ENCODE measurements at places on chromosomes 5 and 9. TPM values are rescaled to one million over a fixed set of nuclear protein-coding genes. Genes with fewer than 3 reads are reported as not detected.
A peak's percentile ranks its signal among the peaks of the same experiment; 100 is the strongest.

DNA sequence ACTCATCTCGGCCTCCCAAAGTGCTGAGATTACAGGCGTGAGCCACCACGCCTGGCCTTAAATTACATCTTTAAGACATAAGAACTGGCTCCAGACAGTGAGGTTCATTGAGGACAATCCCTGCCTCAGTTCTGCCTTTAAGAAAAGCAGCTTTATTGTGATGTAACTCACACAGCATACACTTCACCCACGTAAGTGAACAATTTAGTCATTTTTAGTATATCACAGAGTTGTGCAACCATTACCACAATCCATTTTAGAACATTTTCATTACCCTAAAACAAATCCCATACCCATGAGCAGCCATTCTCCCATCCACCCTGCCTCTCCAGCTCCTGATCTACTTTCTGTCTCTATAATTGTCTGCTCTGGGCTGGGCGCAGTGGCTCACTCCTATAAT lies 24.0 kb upstream of the LTC4S start:
- no peak for DNase-seq
- H3K4me3 ChIP-seq, result no peak overlapping the region
- no peaks in the 10 kb centered on the region for H3K27me3 ChIP-seq
- no peak overlapping the region for H3K27ac ChIP-seq

- H3K27me3 ChIP-seq, result no peaks in the 10 kb centered on the region
- DNase-seq, result no peak
Observed at GRCh38 chr5:150987746-150988145, 32.6 kb upstream of the GPX3 start.

DNA sequence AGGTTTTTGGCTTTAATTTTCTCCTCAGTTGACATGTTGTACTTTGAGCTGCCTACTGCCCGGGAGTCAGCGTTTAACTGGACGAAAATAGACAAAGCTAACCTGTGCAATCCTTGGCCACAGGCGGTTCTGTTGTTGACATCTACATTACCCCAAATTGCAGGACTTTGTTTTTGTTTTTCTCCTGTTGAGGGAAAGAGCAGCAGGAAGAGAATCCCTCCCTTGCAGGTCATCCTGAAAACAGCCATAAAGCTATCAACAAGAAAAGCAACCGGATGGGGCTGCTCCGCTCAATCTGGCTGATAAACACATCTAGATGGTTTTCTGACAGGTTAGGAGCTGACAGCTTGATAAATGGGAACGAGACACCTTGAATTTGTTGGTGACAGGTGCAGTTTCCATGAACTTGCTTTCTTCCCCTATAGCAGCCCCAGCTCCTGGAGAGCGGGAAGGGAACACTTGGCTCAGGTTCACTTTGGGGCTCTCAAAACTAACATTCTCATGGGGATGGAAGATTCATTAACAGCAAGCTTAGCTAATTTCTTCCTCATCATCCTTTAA lies 331.5 kb downstream of the SLIT3 start:
- H3K27ac ChIP-seq, result no peak overlapping the region
- DNase-seq, result no peak
- H3K4me1 ChIP-seq, result no peaks in the 10 kb centered on the region
- H3K27me3 ChIP-seq, result no peaks in the 10 kb centered on the region

DNA sequence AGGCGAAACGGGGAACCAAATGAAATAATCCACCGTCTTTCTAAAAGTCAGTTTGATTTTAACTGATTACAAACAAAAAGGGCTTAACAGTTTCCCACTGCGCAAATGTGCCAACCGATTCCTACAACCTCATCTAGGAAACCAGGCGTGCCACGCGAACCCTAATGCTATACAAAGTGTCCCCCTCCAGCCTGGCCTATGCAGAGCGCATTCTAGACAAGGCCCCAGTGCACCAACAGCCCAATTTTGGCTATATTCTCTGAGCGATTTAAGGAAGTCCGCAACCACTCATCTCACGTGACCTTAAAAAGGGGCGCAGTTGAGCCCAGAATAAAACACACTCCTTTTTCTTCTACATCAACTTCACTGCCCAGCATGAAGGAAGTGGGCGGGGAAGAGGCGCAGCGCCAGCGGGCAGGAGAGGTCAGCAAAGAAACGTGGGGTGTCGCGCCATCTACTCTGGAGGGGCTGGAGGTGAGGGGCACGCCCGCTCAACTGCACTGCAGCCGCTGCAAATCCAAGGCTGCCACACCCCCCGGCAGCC lies 779 bp downstream of the FAM13B start:
- H3K27me3 ChIP-seq, result no peaks in the 10 kb centered on the region
- DNase-seq, result peak; percentile 83
- peaks cover 3% of the 10 kb centered on the region for H3K36me3 ChIP-seq
- H3K4me3 ChIP-seq, result peak overlapping the region; percentile 77
- H3K4me1 ChIP-seq, result peaks cover 23% of the 10 kb centered on the region

- H3K27me3 ChIP-seq, result no peaks in the 10 kb centered on the region
- H3K4me1 ChIP-seq, result peaks cover 26% of the 10 kb centered on the region
- no peak for DNase-seq
Observed at GRCh38 chr9:32398207-32398606, 13.8 kb downstream of the ACO1 start.

DNA sequence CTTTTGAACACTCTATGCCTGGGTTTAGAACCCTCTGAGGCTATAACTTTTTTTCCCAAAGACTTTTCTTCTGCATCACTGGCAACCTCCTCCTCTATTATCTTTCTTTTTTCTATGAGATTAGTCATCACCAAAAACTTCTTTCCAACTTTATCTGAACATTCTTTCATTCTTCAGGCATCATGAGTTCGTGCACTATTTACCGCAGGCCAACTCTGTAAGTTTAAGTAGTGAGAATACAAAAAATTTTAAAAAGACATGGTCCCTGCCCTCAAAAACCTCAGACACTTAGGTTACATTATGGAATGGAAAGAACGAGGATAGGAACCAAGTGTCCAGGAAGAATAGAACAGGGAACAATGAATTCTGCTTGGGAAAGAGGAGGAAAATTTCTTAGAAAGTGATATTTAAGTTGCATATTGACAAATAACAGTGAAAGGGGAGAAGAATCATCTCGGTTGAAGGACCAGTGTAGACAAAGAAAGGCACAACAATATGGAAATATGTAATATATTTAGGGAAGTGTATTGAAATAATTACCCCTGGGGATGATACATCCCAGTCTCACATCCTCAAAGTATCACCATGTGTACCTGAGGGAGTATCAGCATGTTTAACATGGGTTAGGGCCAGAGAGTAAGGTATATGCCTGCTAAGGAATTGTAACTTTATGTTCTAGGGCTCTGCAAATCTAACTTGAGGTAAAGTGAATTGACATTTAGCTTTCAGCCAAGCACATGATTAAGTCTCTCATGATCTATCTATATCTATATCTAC lies 196.5 kb upstream of the NREP start:
- H3K36me3 ChIP-seq, result no peaks in the 10 kb centered on the region
- H3K27me3 ChIP-seq, result no peaks in the 10 kb centered on the region
- H3K4me3 ChIP-seq, result no peak overlapping the region
- H3K27ac ChIP-seq, result no peak overlapping the region

DNA sequence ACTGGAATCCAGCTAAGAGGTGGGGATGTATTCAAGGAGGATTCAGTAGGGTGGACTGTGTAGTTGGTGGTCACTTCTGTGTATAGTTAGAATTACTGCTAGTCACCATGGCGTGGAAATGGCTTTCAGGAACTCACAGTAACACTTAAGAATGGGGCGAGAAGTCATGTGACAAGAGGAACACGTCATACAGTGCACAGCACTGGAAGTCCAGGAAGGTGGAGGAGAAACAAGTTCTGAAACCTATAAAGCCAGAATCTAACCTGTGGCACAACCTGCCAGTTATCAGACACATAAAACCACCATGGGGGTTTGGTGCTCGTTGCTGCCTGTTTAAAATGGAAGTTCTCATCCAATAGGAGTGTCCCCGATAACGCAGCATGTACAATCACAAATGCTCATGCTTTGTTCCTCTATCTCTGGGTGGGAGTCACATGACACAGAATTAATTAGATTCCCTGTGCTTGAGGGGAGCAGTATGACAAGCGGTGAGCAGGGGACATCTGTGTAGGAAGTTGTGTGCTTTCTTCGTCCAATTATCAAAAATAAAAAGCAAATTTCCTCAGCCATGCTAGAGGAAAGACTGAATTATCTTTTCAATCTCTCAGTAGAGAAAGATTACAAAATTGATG lies 193.0 kb downstream of the SPOCK1 start:
- H3K27me3 ChIP-seq, result no peaks in the 10 kb centered on the region
- peaks cover 7% of the 10 kb centered on the region for H3K4me1 ChIP-seq
- no peak for DNase-seq
- no peak overlapping the region for H3K27ac ChIP-seq
- no peak overlapping the region for H3K4me3 ChIP-seq
- no peaks in the 10 kb centered on the region for H3K36me3 ChIP-seq

- no peak for DNase-seq
- no peaks in the 10 kb centered on the region for H3K36me3 ChIP-seq
- H3K4me1 ChIP-seq, result no peaks in the 10 kb centered on the region
- no peak overlapping the region for H3K27ac ChIP-seq
Observed at GRCh38 chr5:9654886-9655285, 24.7 kb upstream of the TAS2R1 start.

GRCh38 chr9:12958279-12958678 lies 183.5 kb downstream of the LURAP1L start:
- peaks cover 5% of the 10 kb centered on the region for H3K4me1 ChIP-seq
- no peak overlapping the region for H3K4me3 ChIP-seq
- peaks cover 20% of the 10 kb centered on the region for H3K36me3 ChIP-seq
- no peak overlapping the region for H3K27ac ChIP-seq
- DNase-seq, result peak; percentile 40
- H3K27me3 ChIP-seq, result no peaks in the 10 kb centered on the region

- no peaks in the 10 kb centered on the region for H3K27me3 ChIP-seq
- H3K36me3 ChIP-seq, result no peaks in the 10 kb centered on the region
- peaks cover 29% of the 10 kb centered on the region for H3K4me1 ChIP-seq
- no peak overlapping the region for H3K27ac ChIP-seq
Observed at GRCh38 chr9:34557426-34558321, 31.9 kb downstream of the CNTFR start.

DNA sequence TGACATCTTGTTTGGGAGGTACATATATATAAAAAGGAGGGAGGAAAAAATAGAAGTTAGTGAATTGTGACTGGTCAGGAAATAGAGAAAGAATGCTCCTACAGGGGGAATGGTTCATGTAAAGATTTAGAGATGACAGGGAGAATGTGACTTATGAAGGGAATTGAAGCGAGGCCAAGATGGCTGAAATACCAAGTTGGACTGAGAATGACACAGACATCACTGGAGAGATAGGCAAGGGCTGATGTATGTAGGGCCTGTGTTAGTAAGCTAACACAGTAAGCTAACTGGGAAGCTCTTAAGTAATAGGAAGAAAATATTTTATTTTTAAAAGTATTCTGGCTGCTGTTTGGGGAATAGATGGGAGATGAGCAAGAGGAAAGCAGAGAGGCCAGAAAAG lies 286.3 kb downstream of the NNT start:
- H3K4me1 ChIP-seq, result no peaks in the 10 kb centered on the region
- H3K4me3 ChIP-seq, result no peak overlapping the region
- no peaks in the 10 kb centered on the region for H3K36me3 ChIP-seq
- no peak for DNase-seq
- H3K27me3 ChIP-seq, result no peaks in the 10 kb centered on the region
- no peak overlapping the region for H3K27ac ChIP-seq

DNA sequence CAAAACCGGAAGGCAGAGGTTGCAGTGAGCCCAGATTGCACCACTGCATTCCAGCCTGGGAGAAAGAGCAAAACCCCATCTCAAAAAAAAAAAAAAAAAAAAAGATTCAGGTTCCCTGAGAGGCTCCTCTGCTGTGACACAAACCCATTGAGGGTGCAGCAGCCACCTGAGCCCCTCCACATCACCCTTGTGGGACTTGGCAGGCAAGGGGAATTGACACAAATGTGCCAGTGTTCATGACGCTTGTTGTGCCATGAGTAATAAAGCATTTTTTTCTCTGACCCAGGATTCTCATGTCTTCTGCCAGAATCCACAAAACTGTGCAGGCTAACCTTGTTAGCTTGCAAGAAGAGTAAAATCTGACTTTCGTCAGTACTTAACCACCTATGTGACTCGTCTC lies 149.6 kb downstream of the TTC39B start:
- no peaks in the 10 kb centered on the region for H3K27me3 ChIP-seq
- no peaks in the 10 kb centered on the region for H3K36me3 ChIP-seq
- no peak overlapping the region for H3K4me3 ChIP-seq
- H3K4me1 ChIP-seq, result peaks cover 7% of the 10 kb centered on the region
- H3K27ac ChIP-seq, result no peak overlapping the region

DNA sequence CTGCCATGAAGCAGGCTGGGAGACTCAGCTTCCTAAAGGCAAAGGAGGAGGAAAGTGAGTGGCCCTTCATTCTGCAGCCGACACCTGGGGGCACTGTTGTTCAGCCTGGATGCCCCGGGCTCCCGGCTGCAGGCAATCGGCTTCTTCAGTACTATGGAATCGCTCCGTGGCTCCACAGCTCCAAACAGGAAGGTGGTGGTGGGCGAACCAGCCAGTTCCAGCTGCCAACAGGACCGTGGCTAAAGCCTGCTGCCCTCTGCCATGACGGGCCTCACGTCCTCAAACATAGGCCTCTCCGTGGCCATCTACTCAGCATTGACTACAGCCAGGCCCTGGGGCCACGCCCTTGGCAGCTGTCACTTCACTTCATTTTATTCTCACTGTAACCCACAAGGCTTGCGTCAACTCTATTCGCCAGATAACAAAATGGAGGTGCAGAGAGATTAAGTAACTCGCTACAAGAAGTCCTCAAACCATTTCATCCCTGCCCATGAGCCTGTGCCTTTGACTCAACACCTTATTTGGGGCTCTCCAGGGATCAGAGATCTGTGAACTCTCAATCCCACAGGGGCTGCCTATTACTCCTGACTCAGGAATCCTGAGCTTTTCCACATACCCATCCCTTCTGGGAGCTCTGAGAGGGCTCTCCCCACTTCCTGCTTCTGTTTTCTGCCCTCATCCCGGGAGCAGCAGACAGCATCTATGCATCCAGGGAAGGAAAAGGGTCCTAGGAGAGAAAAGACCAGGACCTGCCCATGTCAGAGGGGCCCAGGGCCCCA lies 38.0 kb downstream of the PAX5 start:
- H3K4me3 ChIP-seq, result peak overlapping the region; percentile 41
- peaks cover 48% of the 10 kb centered on the region for H3K27me3 ChIP-seq
- DNase-seq, result peak; percentile 93

GRCh38 chr9:79759460-79759859 lies 187.7 kb downstream of the TLE4 start:
- H3K36me3 ChIP-seq, result no peaks in the 10 kb centered on the region
- H3K27ac ChIP-seq, result no peak overlapping the region
- DNase-seq, result no peak

DNA sequence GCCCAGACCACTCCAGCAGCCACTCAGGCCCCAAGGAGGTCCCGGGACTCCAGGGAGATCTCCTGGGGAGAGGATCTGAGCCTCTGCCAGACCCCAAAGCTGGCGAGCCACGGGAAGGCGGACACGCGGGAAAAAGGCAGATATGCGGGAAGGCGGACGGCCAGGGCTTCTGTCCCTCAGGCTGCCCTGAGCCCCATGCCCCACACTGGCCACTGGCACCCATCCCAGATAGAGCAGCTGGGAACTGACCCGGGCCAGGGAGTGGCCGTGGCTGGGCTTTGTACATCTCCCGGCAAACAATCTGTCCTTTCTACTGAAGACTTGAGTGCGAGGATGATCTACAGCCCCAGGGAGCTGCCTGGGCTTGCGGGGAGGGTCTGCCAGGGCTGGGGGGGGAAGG lies 21.1 kb upstream of the NOTCH1 start:
- H3K4me3 ChIP-seq, result no peak overlapping the region
- H3K27ac ChIP-seq, result no peak overlapping the region
- no peaks in the 10 kb centered on the region for H3K36me3 ChIP-seq
- no peaks in the 10 kb centered on the region for H3K27me3 ChIP-seq

Gene DPYSL3
- total RNA-seq, result 455 TPM

Gene PDZD2
- total RNA-seq, result 19.8 TPM

Gene AIF1L
- total RNA-seq, result 87.8 TPM

Gene SLC36A3
- total RNA-seq, result not detected

Gene UBQLN1
- total RNA-seq, result 155 TPM

Gene DDX31
- total RNA-seq, result 23.5 TPM

Gene FBP1
- total RNA-seq, result 2.5 TPM
